ENCODE measurements at places on chromosomes 7 and 10.

DNA sequence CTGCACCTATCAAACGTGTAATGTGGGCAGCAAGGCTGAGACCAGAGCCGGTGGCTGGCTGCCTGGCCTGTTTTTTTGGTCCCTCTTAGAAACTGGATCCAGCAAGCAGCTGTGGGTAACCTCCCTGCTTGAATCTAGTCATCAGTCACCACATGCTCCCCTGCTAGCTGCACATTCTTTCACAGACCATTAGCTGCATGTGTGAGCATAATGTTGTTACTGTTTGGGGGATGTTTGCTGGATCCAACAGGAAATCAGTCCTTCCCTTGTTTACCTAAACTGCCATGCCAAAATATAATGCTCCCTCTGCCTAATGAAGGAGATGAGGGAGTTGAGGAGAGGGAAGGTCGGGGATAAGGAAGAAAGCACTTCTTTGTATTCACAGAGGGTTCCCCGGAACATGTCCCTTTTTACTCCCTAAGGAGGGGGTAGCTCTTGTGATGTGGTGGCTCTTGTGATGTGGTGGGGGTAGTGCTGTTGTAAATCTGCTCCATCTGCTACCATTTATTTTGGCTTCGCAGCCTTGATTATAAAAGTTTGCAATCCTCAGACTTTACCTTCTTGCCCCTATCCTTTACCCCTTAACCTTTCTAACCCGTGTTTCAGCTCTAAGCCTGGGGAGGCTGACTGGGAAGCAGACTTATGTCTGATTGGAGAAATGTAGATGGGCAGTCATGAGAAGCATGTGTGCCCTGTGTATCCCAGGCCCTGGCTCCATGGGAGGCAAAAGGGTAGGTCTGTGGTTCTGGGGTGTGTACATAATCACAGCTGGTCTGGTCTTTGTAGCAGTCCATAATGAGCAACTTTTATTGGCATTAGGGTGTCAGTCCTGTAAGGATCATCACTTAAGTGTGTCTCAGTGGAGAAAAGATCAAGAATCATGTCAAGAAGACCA is 20.8 kb downstream of the LOXL4 start:
- no peak for DNase-seq

GRCh38 chr7:517774-518629 is 1.6 kb downstream of the PDGFA start:
- no peak for DNase-seq

GRCh38 chr7:29527505-29528108 is 36.0 kb upstream of the PRR15 start:
- DNase-seq: no peak

- no peak for DNase-seq
Observed at GRCh38 chr7:521221-522070, 1.8 kb upstream of the PDGFA start.

DNA sequence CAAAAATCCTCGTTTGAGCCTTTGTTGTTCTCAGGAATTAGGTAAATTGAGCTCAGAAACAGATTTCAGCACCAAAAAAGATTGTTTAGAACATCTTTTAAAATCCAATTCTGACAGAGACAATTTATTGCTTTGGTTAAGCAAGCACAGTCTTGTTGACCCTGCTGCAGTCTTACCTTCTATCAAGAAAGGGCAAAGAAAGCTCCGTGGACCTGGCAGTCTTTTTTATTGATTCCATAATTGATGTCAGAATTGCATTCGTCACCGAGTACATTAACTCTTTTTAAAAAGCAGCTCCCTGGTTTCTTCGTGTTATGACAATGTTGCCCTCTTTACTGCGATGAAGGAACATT is 334.8 kb downstream of the FGFR2 start:
- DNase-seq: no peak

GRCh38 chr10:93085272-93085859 is 11.7 kb downstream of the CYP26A1 start:
- DNase-seq: no peak

DNA sequence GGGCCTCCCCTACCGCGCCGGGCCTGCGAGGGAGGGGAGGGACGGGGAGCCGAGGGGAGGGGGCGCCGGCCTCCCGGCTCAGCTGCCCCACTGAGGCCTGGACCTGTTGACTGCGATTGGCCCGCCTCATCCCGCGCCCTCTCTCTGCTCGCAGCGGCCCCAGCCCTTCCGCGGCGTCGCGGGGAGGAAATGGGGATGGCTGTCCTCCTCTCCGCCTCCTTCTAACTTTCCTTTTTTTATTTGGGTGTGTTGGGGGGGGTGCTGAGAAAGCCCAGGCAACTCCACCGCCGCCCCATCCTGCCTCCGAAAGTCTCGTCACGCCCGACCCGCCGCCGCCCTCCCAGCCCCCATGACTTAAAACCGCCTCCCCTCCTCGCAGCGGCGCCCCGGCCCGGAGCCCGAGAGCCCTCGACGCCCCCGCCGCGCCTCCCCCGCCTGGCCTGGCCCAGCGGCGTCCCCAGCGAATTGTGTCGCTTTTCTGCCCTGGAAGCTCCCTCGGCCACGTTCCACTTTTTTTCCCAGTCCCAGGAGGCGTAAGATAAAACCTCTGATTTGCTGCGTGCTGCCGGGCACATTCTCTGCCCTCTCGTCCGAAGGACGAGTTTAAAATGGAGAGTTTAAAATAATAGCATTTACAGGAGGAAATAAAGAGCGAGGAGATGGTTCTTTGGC is 842 bp upstream of the SKIDA1 start:
- peak; percentile 29 for DNase-seq

- DNase-seq: no peak
Observed at GRCh38 chr10:24929904-24930303, 22.5 kb downstream of the PRTFDC1 start.

DNA sequence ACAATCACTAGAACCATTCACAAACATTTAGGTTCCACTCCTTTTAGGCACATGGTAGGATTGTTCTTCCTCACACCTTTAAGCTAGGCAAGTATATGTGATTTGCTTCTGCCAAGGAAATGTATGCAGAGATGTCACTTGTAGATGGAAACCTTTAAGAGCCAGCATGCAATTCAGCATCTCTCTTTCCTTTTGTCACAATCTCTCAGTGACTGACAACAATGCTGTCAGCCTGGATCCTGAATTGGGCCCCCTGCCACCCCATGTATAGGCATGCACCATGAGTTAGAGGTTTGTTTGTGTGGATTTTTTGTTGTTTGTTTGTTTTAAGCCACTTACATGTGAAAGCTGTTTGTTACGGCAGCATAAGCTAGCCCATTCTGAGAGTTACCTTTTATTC is 169.6 kb upstream of the PDE1C start:
- DNase-seq: no peak

DNA sequence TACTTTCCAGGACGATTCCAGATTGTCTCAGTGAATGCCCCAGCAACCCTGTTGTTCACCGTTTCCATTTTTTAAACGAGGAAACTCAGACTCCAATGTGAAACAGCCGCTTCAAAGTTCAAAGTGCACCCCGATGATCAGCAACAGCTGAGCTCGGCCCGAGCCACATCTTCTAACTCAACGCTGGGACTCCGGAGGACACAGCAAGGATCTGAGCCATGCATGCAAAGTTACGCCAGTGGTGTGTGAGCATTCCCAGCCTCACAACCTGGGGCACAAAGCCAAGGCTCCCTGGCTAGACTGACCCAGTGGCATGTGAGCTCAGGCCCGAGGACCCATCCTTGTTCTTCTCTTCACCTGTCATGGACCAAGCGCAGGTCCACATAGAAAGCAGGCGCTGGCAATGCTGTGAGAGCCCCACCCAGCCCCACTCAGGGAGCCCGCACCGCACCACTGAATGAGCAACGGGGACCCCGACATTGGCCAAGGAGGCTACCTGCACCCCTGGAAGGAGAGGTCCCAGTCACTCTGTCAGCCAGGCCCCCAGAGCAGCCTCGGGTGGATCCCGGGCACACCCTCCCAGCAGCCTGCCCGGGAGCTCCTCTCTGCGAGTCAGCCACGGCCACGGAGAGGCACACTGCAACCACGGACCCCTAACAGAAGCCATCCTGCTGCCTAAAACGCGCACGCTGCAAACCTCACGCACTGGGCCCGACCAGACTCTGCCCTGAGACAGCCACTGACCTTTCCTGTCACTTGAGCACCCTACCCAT is 82.9 kb downstream of the MAD1L1 start:
- no peak for DNase-seq

DNA sequence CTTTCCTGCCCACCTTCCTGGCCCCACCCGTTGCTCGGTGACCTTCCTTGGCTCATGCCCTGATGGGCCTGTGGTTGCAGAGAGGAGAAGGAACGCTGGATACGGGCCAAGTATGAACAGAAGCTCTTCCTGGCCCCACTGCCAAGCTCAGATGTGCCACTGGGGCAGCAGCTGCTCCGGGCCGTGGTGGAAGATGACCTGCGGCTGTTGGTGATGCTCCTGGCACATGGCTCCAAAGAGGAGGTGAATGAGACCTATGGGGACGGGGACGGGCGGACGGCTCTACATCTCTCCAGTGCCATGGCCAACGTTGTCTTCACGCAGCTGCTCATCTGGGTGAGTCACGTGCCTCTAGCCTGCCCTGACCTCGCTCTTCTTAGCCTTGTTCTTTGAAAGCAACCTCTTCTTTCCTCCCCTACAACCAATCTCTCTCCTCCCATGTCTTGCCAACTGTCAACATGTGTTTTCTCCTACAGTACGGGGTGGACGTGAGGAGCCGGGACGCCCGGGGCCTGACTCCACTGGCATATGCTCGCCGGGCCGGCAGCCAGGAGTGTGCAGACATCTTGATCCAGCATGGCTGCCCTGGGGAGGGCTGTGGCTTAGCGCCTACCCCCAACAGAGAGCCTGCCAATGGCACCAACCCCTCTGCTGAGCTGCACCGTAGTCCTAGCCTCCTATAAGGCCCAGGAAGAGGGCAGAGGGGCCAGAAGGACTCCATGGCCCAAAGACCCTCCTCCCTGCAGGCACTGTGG is 24.1 kb downstream of the GBX1 start:
- DNase-seq: no peak

DNA sequence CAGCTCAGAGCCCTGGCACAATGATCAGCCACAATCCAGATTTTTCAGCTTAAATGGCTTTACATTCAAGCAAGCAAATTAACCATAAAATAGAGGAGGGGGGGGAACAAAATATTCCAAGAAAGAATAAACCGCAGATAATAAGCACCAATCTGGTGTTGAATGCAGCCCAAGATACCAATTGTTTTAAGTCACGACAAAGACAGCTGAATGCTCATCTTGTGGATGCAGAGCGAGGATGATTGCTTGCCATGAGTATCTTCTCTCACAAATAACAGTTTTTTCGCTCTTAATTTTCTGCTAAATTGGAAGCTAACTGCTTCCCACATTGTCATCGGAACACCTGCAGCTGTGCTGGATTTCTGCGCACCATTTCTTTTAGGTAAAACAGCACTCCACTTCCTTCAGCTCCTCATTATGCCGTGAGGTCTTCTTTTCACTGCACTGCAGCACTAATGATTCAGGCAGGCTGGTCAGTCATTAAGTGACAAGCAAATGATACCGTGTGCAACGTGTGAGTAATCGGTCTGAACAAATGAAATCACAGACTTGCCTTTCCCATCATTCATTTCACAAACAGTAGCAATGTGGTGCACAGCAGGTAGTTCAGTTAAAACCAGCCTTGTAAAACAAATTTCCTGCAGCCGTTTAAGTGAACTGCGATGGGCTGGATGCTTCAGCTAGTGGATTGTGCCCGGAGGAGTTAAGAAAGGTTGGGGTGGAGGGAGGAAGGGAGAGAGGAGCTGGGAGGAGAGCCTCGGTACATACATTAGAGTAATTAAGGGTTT is 106.4 kb upstream of the CDCA7L start:
- no peak for DNase-seq

GRCh38 chr10:59896191-59896590 is 10.2 kb downstream of the CCDC6 start:
- no peak for DNase-seq

DNA sequence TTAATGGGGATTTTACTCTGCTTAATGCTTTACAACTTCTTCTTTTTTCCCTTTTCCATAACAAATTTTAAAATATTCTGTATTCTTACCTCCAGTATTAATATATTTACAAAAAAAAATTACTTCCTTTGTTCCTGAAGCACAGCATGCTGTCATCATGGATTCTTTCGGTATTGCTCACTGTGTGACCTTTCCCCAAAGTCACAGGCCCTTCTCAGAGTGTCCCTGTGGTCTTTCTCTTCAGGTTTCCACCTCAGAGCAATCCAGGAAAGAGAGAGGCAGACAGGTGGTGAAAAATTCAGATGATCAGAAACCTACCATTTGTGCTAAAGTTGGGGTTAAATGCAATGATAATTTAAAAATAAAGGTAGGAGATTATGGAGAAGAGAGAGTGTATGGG is 13.0 kb downstream of the AOAH start:
- no peak for DNase-seq

GRCh38 chr10:20817116-20817515 is 80.0 kb downstream of the NEBL start:
- no peak for DNase-seq

DNA sequence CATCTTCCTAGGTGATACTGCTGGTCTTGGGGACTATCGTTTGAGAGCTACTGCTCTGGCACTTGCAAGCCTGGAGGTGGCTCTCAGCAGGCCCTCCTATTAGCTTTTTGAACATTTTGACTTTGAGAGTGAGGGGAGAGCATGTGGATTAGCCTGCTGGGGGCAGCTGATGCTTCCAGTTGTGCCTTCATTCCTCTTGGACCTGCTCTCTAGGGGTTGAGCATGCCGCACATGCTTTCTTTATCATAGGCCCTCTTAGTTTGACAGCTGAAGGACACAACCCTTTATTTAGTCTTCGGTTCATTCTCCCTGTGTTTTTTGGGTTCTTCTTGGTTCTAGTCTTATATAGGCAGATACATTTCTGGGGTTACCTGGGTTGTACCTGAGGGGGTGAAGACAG is 132.1 kb downstream of the GALNT17 start:
- no peak for DNase-seq

GRCh38 chr10:126099366-126099765 is 203.0 kb downstream of the FANK1 start:
- no peak for DNase-seq

- DNase-seq: peak; percentile 24
Observed at GRCh38 chr7:137626469-137627067, 220.2 kb downstream of the DGKI start.

GRCh38 chr10:131006458-131007256 is 304.9 kb downstream of the TCERG1L start:
- DNase-seq: no peak

GRCh38 chr7:148711191-148712102 is 12.7 kb downstream of the CUL1 start:
- no peak for DNase-seq

DNA sequence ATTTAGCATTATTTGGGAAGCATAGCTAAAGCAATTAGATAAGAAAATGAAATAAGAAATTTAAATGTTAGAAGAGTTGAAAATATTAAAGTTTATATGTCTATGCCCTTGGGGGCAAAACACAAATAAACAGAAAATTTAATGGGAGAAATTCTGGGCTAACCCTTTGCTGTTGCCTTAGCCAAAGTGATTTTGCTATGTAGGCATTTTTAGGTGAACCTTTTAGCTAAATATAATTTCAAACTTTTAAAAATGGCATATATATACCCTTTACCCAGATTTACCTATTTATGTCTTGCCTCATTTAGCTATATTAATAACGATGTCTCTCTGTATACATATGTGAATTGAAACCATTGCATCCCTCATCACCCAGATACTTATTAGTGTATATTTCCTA is 20.1 kb downstream of the NFE2L3 start:
- DNase-seq: no peak

GRCh38 chr7:101754424-101755159 is 62.8 kb upstream of the CUX1 start:
- DNase-seq: no peak
